ENCODE measurements at places on chromosomes 12 and 14.

DNA sequence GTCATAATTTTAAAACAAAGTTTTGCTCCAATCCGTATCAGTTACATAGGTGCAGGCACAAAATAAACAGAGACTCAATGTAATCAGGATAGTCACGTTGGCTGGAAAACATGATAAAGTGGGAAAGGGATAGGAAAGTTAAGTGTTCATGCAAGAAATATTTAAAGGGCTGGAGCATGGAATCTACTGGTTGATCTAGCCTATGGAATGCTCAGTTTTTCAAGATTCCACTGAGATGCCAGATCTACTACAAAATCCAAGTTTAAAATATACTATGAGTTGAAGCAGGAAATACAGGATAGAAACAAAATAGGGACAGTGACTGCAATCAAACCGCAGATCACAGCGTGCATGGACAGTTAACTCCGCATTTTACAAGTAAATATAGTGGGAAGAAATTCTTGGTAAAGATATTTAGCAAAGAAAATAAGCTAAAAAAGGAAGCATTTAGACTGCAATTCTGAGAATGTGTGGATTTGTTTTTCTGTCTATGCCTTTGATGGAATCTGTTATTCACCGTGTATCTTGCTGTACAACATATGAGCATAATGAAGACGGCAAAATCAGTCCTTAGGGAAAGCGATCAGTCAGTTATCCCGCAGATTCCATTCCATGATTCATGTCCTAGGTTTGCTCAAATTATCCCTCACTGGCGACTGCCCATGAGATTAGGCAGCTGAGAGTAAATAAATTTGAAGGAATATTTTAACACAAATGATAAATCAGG, 1044.3 kb downstream of the FLRT2 start:
- DNase-seq: no peak

GRCh38 chr12:50901685-50902113, 50.6 kb upstream of the HIGD1C start:
- no peak for DNase-seq

DNA sequence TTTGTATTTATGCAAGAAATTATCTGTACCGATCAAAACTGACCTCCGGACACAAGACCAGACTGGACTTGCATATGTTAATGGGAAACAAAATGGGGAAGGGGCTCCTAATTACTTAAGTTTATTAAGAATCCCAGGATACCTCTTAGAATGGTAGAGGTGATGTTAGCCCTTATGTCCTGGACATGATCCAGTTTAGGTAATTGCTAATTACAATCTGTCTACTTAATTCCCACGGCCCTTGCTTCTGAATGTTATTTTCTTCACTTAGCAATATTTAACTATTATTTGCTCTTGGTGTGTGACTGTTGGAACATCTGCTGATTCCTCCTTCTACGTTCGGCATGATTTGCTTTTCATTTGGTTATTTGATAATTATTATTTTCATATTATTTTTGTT, 644.0 kb downstream of the DIO2 start:
- DNase-seq: no peak

DNA sequence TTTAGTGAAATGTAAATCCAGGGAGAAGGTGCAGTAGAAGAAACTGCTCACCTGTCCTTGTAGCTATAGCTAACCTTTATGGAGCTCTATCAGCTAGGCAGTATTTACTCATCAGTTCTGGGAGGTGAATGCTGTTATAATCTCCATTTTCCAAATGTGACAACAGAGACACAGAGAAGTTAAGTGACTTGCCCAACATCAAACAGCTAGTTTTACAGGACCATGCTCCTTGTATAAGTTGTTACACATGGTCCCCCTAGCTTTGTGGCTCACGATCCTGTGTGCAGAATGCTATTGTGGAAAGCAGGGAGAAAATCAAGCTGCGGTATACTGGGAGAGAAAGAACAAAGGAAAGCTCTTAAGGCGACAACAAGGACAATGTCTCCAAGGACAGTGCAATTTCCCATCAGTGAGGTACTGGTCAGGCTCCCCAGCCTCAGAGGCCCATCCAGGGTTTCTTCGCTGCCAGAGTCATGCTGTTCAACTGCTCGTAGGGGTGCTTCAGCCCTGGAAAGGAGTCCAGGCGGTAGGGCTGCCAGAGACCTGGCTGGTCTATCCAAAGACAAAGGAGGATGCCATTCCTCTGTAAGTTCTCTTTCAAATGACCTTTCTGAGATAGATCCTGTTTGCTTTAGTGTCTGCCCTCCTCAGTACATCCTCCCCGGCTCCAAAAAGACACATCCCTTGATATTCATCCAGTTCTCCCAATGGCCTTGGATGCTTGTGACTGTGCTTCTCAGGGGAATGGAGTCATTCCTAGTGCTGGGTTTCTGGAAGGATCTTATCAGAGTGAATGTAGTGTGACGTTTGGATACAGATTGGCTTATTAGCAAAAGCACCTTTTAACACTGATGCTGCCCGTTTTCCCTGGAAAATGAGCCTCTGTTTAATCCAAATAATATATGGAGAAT, 95.5 kb downstream of the ARF6 start:
- no peak for DNase-seq

DNA sequence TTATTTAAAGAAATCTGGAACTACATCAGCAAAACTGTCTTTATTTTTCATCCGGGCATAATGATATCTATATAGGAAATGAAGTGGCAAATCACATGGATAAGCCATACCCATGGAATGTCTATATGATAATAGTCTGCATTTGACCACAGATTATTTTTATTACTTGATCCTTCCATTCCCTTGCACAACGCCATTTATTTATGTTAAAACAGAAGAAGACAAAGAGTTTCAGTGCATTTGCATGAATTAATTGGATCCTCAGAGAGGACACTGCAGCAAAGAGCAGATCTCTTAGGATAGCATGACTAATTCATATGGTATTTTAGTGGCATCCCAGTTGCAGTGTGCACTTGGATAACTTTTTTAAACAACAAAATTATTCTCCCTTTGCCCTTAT, 345.0 kb downstream of the CCDC91 start:
- DNase-seq: no peak

GRCh38 chr12:105467710-105468366, 137.3 kb downstream of the C12orf75 start:
- DNase-seq: no peak
